ENCODE measurements at places on chromosomes 1 and 21. TPM values are rescaled to one million over a fixed set of nuclear protein-coding genes. Genes with fewer than 3 reads are reported as not detected.

Gene UTS2
- total RNA-seq, result not detected

DNA sequence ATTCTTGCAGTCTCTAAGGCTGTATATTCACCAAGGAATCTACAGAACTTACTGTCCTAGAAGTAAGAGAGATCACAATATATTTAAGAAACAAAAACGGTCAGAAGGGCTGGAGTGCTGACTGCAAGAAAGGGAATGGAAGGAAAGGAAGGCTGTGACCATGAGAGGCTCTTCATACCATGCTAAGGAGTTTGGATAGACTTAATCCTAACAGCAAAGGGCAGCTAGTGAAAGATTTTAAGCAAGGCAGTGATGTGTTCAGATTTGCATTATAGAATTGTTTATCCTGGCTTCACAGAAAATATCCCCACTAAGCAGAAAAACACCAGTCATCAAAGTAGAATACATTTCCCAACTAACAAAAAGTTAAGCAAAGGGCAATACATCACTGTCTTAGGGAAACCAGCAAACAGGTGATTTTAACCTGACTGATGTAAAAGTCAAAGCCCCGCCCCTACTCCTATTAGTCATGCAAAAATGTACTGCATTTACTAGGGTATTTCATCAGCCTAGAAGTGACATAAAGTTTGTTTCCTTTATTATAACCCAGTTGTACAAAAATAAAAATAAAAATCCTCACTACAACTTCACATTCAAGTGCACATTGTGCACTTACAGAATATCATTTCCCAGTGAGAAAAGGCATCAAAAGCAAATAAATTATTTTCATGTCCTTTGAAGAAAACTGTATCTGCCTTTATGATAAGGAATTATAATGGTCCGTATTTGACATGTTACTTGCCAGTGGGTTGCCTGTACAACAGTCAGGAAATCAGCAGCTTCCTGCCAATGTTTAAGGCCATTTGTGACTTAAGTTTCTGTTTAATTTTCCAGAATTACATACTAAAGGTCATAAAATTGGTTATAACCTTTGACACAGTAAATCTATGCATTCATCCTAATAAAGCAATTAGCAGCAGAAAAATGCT is 17.2 kb downstream of the JAK1 start:
- no peak for DNase-seq

Gene KIF17
- total RNA-seq, result 2.2 TPM

GRCh38 chr21:41370840-41371684 is 9.2 kb downstream of the MX2 start:
- no peak for DNase-seq

DNA sequence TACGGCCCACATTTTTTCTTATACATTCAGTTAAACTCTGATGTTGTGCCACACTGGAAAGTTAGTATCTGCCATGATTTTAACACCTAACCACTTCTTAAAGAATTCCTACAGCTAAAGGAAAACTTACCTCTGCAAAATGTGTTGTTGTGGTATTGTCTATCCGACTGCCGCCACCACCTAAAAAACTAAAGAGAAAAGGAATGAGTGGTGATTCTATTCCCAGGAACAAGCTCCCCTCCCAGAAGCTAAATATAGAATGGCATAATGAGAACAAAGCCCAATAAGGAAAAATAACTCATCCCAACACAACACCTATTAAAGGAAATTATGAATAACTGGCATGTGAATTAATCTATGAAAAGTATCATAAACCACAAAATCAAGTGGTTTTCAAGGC is 39.5 kb downstream of the RNF115 start:
- DNase-seq, result no peak

DNA sequence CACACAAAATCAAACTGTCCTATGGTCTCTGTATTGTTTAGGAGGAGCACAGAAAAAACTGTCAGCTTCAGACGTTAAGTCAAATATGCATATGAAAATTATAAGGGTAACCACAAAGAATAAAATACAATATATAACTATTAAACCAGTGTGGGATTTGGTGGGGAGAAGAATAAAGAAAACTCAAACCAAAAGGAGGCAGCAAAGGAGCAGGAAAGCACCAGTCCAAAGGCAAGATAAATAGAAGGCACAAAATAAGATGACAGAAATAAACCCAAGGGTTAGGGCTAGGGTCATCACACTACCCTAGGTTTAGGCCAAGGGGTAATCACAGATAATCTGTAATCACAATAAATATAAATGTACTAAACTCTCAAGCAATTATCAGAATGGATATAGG is 32.8 kb downstream of the DLGAP3 start:
- no peak for DNase-seq

GRCh38 chr1:247118946-247119446 is 14.8 kb upstream of the ZNF669 start:
- no peak for DNase-seq
